Stimulated activated CD8-positive, alpha-beta memory T cell treated with anti-CD3 and anti-CD28 coated beads, Interleukin-4, amount 100 ng/mL, for 1 hour (primary cell): ENCODE measurements at places on chromosomes 1 and 21.

DNA sequence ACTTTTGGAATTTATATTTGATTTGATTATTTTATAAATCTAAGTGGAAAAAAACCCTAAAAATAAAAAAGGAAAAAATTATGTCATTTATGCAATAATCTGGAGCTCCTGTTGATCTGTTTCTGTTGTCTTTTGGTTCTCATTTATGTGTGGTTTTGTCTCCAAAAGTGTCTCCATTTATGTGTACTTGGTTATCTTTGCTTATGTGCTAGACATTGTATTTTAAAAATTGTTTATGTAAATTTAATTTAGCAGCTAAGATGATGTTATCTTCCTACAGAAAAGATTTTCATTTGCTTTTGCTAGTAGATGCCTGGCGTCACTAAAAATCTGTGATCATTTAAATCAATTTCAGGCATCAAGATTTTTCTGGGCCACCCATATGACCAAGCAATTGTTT, 95.7 kb downstream of the OSBPL9 start:
- no peak for DNase-seq

- DNase-seq, result no peak
Observed at GRCh38 chr21:46431448-46431847, 27.2 kb upstream of the DIP2A start.

- peak; percentile 65 for DNase-seq
Observed at GRCh38 chr21:41361786-41362604, at the start of gene MX2. MX2 (plus strand) TSS chr21:41362027; CDS start chr21:41376907, 14,880 bp downstream.

GRCh38 chr1:180539136-180539535, 19.6 kb upstream of the OVAAL start:
- no peak for DNase-seq

- DNase-seq, result no peak
Observed at GRCh38 chr1:5005171-5005570, 350.8 kb downstream of the AJAP1 start.
